ENCODE measurements at places on chromosomes 11 and 22. TPM values are rescaled to one million over a fixed set of nuclear protein-coding genes. Genes with fewer than 3 reads are reported as not detected.
A peak's percentile ranks its signal among the peaks of the same experiment; 100 is the strongest.

The MMP26 gene
- not detected for total RNA-seq

The FLRT1 gene
- total RNA-seq, result 1.7 TPM

The ZW10 gene
- 28.1 TPM for total RNA-seq

The IGLL1 gene
- total RNA-seq, result not detected

The KRTAP5-2 gene
- not detected for total RNA-seq

The OR51T1 gene
- not detected for total RNA-seq

The CABP2 gene
- not detected for total RNA-seq

The FOLR2 gene
- not detected for total RNA-seq

The ZNF280B gene
- total RNA-seq, result 2.9 TPM

The SLC6A5 gene
- total RNA-seq, result not detected

The MPPED1 gene
- total RNA-seq, result 0.15 TPM

The MIAT gene
- total RNA-seq, result 13.4 TPM

The SCT gene
- not detected for total RNA-seq

The CNIH2 gene
- total RNA-seq, result 3.5 TPM

GRCh38 chr22:39936523-39937145 is 23.6 kb upstream of the TMA7B start:
- no peak for DNase-seq

DNA sequence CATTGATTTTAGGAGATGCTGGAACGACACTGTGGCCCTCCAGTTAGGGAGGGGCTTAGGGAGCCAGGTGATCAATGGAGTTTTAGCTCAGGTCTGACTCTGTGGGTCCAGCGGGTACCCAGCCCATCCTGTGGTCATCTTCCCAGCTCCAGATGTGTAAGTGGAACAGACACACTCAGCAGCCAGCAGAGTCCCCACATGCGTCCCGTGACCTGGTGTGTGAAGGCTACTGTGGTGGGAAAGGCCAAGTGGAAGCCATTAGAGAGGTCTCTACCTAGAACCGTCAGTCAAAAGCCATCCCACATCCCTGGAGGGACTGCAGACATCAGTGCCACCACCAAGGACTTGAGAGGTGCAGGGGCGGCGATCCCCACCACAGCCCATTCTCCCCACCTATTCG is 19.9 kb upstream of the CD81 start:
- DNase-seq, result no peak

GRCh38 chr11:46755962-46756361 is 36.9 kb downstream of the F2 start:
- no peak for DNase-seq

GRCh38 chr11:30753504-30753903 is 167.4 kb upstream of the MPPED2 start:
- no peak for DNase-seq

GRCh38 chr11:100757646-100758045 is 70.6 kb downstream of the ARHGAP42 start:
- no peak for DNase-seq

DNA sequence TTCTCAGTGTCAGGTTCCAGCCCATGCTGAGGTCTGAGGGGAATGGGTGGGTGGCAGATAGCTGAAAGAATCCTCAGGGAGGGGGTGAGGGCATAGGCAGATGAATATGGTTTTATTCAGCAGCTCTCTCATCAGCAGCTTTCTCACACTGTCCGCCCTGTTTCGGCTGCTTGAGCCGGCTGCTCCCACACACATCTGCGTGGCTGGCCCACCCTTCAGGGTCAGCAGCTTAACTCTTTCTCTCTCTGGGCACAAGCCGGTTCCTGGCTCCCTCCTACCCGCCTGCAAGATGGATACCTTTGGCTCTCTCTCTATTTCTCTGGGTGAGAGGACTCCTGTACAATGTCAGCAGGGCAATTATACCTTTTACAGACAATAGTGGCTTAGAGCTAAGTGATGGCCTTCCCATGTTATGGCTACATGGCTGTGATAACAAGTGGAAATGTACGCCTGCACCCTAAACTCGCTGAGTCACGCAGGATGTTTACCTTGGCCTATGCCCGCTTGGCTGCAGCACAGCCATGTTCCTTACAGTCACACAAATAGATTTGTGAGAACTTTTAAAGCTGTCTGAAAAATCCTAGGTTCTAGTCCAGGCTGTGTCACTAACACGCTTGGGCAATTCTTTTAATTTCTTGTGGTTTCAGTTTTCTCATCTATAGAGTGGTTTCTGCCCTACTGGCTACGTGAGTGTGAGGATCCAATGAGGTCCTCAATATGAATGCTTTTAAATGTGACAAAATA is 4.1 kb downstream of the MMP20 start:
- DNase-seq, result no peak

DNA sequence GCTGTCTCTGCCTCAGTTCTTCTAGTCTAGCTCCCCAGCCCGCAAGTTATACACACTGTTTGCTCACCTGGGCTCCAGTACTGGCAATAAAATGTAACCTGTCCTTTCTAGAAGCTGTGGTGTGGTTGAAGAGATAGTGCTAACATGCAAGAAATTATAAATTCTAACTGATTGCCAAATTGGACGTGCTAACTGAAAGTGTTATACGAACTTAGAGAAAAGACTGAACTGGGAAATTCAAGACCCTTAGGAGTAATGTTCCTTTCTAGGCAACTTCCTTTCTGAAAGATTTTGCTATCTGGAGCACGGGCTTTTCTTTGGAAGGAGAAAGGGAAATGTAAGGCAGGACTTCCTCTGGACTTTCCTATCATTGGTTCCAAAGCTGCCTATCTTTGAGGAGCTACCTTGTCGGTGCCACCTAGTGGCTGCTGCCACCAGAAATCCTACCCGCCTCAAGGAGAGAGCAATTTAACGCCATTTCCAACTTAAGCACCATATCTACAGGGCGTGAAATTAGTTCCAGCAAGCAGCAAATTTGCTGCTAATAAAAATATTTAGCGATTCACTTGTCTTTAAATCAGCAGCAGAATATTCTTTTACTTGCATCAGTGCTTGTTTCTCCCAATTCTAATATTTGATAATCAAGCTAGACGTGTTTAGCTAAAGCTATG is 12.7 kb upstream of the TMEM218 start:
- peak; percentile 70 for DNase-seq

GRCh38 chr11:74269161-74269811 is 42.2 kb downstream of the P4HA3 start:
- no peak for DNase-seq

- peak; percentile 94 for DNase-seq
Observed at GRCh38 chr11:125141686-125142535, 22.6 kb upstream of the PKNOX2 start.

DNA sequence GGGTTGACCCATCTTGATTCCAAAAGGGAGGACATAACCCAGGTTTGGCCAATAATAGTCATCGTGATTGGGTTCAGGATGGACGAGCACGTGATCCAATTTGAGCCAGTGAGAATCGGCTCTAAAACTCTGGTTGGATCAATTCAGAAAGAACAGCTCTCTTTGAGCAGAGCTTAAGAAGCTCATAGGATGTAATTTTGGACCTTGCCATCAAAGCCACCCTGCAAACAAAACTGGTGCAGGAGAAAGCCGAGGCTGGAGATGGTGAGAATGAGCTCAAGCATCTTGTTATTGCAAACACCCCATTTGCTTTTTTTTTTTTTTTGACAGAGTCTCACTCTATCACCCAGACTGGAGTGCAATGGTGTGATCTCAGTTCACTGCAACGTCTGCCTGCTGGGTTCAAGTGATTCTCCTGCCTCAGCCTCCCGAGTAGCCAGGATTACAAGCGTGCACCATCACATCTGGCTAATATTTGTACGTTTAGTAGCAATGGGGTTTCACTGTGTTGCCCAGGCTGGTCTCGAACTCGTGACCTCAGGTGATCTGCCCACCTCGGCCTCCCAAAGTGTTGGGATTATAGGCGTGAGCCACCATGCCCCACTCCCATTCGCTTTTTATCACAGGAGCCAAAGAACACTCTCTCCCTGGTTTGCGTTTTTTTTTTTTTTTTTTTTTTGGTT is 13.8 kb upstream of the MIAT start:
- no peak for DNase-seq

DNA sequence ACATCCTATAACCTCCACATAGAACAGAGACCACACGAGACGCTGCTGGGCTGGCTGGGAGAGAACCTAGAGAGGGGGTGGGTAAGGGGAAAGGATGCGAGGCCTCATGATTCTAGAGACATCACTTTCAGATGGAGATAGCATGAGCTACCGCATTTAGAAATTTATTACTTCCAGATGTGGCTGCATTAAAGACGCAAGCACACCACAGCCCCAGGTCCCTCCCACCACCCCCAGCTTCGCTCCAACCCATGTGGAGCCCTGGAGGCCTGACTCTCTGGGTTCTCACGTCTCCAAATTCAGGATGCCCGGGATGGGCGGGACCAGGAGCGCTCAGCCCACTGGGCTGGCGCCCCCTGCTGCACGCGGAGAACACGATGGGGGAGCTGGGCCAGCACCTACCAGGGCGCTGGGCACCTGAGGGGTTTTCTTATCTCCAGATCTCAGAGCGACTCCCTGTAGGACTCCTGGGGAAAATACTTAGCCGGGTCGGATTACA is 13.6 kb downstream of the MRPL21 start:
- peak; percentile 92 for DNase-seq

DNA sequence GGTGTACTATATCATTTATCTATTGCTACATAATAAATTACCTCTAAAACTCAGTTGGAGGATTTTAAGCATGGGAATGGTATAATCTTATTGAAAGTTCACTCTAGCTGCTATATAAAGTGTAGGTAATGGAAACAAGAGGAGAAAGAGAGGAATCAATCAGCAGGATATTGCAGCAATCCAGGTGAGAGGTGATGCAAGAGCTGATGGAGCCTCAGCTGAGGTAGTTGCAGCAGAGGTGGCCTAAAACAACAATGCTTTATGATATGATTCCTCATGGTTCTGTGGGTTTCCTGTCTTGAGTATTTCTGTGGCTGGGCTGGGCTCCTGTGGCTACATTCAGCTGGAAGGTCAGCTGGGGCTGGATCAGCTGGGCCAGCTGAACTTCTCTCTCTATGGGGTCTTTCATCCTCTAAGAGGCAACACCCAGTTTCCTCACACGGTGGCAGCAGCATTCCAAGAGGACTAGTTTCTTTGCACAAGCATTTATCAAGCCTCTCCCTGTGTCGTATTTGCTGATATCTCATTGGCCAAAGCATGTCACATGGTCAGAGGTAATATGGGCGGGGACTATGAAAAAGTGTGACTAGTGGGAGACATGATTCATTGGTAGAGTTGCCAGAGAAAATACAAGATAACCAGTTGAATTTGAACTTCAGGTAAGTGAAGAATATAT is 135.4 kb upstream of the LARGE1 start:
- peak; percentile 77 for DNase-seq

DNA sequence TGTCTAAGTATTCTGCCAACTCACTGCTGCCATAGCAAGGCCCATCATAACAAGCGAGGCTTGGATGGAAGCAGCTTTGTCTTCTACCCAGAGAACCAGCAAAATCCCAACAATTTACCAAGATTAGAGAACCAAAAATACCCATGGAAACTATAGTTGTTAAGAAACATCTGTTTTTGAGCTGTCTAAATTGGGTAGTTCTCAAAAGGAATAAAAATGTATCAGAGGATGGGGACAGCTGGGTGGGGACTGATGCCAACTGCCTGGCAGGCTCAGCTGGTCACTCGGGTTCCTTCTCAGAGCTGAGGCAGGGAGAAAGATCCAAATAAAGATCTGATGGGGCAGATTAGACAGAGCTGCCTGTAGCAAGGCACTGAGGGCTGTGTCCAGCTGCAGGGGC is 85.9 kb upstream of the GRK3 start:
- DNase-seq, result no peak

DNA sequence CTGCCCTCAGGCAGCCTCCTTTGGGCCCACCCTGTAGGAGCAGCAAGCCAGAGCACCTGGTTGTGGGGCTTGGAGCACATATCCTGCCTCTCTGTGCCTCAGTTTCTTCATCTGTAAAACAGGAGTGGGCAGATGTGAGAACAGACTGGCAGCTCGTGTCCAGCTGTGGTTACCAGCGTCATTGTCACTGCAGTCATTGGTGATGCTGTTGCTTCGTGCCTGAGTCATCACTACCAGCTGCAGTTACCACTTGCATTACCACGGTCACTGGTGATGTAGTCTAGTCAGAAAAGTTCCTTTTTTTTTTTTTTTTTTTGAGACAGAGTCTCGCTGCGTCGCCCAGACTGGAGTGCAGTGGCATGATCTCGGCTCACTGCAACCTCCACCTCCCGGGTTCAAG is 20.4 kb downstream of the RSPH14 start:
- no peak for DNase-seq

DNA sequence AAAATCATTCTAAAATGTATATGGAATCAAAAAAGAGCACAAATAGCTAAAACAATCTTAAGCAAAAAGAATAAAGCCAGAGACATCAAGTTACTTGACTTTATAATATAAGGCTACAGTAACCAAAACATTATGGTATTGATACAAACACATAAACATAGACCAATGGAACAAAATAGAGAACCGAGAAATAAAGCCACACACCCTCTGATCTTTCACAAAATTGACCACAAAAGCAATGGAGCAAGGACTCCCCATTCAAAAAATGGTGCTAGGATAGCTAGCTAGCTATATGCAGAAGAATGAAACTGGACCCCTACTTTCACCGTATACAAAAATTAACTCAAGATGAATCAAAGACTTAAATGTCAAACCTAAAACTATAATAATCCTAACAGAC is 43.2 kb downstream of the GLYATL2 start:
- DNase-seq, result no peak

DNA sequence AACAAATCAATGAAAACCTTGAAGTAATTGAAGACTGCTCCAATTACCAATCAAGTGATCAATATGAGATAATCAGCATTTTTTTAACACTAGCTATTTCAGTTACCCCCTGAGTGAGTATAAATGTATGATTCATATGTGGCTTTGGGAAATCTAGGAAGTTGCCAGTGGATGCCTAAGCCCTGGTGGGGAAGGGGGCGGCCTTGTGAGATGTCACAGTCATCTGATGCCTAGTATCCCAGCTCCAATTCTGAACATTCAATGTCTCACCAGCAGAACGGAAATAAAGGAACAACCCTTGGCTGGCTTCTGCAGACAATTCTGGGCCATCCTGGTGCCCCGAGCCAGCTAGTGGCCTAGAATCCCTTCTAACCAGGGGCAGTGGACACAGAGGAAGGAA is 58.5 kb upstream of the TIMP3 start:
- no peak for DNase-seq

DNA sequence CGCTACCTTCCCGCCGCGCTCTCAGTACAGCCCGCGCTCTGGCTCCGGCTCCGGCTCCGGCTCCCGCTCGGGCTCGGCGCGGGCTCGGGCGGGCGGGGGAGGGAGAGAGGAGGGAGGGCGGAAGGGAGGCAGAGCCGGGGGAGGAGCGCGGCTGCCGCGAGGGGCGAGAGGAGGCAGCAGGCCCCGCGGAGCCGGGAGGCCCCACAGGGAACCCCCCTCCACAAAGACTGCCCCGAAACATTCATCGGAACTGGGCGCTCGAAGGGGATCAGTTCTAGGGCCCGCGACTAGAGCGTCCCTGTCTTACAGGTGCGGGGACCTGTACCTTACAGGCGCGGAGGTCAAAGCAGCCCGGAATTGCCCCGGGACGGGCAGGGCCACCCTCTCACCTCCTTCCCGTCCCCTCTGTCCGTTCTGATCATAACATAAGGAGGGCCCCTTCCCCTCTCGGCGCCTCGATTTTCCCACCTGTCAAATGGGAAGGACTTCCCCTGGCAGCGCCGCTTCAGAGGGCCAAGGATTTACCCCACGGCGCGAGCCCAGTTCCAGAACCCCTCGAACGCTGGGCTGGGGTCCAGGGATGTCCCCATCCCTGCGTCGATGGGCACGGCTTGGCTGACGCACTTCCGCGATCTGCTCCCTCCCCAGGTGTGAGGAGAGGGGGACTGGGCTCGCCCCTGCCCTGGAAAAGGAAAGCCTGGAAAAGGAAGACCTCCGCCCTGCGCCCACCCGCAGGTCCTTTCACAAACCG is at the start of gene SHISA8:
Gene SHISA8, minus strand, starts transcription at position 40 of the 751 bp plus-strand sequence. CDS start 407 bp downstream, outside the sequence.
- peak; percentile 82 for DNase-seq

Measured in H7 (cell line).